ENCODE measurements at places on chromosomes 5 and 9.

GRCh38 chr5:110817459-110817858 lies 78.7 kb downstream of the SLC25A46 start:
- DNase-seq, result no peak

DNA sequence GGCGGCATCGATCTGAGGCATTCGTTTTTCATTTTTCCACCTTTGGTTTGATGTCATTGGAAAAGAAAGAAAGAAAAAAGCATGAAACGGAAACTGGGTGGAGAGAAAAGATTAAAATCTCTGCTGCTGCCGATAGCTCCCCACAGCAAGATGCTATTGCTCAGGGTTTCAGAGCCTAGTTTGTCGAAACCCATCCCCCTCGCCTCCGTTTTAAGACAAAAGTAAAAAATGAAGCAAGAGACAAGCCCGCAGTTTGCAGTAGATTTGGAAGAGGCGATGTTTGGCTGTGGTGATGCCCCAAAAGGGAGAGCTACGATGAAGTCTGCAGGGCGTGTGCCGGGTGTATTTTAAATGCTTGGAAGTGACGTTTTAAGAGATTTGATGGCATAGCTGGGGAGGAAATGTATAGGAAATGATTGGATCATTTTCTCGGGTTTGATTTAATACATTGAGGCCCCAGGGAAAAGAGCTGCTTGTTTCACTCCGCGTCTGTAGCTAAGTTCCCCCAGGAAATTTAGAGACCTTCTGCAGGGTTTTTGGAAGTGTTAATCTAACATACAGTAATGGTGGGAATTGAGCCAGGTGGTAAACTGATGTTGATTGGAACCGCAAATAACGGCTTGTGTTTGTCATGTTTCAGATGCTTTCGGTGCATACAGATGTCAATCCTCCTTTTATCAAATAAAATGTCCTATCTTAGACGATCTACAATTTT lies 909 bp downstream of the NDFIP1 start:
- peak; percentile 72 for DNase-seq

DNA sequence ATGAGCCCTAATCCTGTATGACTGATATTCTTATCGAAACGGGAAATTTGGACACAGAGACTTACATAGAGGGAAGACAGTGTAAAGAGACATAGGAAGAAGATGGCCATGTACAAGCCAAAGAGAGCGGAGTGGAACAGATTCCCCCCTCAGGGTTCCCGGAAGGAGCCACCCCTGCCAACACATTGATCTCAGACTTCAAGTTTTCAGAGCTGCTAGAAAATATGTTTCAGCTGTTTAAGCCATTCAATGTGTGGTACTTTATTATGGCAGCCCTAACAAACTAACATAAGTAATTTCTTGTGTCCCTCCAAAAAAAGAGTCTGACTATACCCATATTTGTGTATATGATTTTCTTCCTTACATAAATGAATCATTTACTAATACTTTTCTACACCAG lies 128.0 kb upstream of the STC2 start:
- DNase-seq, result no peak

DNA sequence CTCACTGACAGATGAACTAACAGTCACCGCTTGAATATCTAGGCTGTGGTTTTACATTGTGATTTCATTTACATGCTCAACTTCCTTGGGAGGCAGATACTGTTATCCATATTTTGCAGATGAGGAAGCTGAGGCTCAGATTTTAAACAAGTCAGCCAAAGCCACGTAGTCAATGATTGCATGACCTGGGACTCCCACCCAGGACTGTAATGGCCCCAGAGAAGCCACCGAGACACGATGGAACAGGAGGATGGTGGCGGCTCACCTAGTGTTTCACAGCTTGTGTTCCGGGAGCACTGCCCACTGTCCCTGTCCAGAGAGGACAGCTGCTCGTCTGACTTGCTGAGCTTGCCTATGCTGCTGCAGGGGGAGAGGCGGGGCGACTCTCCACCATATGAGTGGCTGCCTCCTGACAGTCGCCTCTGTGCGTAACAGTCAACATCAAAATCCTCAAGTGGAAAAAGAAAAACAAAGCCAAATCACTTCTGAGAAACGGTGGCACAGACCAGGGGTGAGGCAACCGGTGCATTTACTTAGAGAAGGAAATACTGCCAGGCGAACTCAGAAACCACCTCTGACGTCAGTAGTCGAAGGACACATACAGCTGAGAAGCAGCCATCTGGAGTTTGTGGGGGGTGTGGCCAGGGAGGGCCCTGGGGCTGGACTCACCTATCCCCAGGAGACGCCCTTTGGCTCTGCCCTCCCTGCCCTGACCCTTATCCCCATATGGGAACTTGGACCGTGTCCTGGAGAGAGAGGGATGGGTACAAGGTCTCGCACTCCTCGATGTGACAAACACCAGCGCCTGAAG lies 82.5 kb downstream of the PRRT1B start:
- DNase-seq, result no peak

- peak; percentile 20 for DNase-seq
Observed at GRCh38 chr9:4973902-4974301, 11.2 kb upstream of the JAK2 start.

DNA sequence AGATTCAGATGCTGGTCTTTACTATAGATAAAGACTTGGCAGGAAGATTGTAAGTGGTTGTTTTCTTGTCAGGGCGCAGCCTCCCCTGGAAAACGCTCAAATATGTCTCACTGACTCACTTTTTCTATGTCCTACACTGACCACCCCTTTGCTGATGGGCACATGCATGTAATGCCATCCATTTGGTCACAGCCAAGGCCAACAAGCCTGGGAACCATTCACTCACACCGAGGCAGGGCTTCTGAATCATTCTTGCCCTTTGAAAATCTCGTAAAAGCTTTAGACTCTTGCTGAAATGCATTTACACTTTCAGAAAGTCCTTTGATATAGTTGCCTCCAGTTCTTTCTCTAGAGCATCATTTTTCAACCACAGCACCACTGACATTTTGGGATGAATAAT lies 249.4 kb downstream of the ACTL7B start:
- no peak for DNase-seq

GRCh38 chr5:98301547-98301946 lies 471.9 kb upstream of the RGMB start:
- no peak for DNase-seq

- no peak for DNase-seq
Observed at GRCh38 chr5:30524428-30524827, 669.1 kb upstream of the CDH6 start.

- no peak for DNase-seq
Observed at GRCh38 chr9:108441251-108441650, 414.5 kb downstream of the ACTL7B start.

- no peak for DNase-seq
Observed at GRCh38 chr5:172380987-172381643, 73.2 kb downstream of the SH3PXD2B start.

DNA sequence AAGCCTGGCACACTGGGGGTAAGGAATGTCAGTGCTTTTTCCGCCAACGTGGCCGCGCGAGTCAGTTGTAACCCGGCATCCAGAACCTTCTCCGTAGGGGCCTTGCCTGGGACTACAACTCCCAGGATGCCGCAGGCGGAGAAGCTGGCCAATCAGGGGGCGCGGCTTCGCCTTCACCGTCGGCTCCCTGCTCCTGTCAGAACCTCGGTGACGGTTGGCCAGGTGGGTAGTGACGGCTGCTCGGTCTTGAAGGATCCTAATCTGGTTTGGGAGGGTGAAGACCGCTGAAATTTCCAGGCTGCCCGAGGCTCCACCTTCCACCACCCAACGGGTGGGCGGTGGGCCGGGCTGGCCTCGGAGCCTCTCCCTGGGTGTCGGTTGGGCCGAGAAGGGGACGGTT lies at the start of gene C5orf58:
Gene C5orf58, plus strand, starts transcription at position 200 of the 400 bp plus-strand sequence. CDS start 1,992 bp downstream, outside the sequence.
- DNase-seq, result no peak

GRCh38 chr9:135480071-135480939 lies 723 bp downstream of the PPP1R26 start:
- DNase-seq, result peak; percentile 31

DNA sequence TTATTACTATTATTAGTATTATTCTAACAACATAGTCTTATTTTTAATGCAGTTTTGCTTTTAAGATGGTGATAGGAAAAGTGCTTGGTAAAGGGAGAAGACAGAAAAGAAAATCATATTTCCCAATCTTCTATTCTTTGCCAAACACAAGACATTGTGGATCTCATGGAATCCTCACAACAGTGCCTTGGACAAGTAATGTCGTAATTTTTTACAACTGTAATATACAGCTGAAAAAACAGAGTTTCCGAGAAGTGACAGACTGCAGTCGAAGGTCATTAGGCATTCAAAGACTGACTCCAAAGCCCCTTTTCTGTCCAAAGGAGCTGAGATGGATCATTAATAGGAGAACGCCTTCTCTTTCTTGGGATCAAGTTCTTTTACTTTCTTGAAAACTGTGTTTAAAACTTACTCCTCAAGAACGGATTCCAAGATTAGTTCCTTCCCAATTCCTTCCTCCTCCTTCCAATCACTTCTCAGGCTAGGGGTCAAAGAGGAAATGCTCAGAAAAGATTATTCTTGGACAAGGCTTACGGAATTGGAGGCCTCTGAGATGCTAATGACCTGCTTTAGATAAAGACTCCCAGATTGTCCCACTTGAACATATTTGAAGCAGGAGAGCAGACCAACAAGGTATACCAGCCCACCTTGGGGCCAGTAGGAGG lies 24.3 kb upstream of the TRIM32 start:
- no peak for DNase-seq

DNA sequence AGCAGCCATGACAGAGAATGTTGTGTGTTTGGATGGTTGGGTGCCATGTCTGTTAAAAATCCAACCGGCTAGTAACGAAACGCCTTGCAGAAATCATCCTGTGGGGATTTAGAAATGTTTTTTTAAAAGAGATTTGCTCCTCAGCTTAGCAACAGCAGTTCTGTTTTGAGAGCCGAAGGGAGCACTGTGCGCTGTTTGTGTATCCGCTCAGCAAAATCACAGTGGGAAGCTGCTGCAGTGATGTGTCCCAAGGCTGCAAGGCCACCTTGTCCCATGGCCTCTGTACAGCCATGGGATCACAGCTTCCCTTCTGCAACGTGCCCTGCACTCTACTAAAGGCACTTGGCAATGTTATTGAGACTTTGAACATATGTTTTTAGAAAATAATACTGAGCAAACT lies 40.9 kb downstream of the TRIO start:
- DNase-seq, result no peak

- no peak for DNase-seq
Observed at GRCh38 chr9:92488681-92489550, 6.6 kb upstream of the ASPN start.

DNA sequence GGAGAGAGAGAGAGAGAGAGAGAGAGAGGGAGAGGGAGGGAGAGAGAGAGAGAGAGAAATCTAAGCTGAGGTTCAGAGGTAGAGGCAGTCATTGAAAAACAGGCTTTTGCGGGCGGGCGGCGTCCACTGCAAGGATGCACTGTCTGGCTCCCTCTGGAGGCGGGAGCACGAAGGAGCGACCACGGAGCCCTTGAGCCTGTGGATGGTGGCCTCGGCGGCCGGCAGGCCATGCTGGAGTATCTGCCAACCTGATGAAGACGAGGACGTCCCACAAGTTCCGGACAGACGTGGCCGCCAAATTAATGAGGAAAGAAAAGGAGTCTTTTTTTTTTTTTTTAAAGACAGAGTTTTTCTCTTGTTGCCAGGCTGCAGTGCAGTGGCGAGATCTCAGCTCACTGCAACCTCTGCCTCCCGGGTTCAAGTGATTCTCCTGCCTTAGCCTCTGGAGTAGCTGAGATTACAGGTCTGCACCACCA lies 2.2 kb upstream of the CCDC125 start:
- peak; percentile 88 for DNase-seq

Measured in erythroblast (primary cell).